ENCODE measurements at places on chromosomes 3 and 15. TPM values are rescaled to one million over a fixed set of nuclear protein-coding genes. Genes with fewer than 3 reads are reported as not detected.

DNA sequence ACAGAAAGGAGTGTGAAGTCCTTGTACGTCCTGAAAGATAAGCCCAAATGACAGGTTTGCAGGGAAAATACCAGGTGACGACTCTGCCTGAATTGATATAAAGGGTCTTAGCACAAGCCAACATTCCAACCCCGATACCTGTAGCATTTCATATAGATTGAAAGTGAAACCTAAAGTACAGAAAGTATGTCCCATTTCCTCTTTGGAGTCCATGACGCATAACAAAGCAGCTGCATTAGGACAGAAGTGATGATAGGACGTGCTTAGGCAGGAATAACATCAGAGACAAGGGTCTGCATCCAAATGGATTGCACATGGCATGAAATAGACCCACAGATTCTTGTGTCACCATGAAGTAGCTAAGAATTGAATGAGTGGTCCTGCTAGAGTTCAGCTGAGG, 187.0 kb upstream of the ROBO1 start:
- no peaks in the 10 kb centered on the region for H3K27me3 ChIP-seq
- H3K4me1 ChIP-seq, result no peaks in the 10 kb centered on the region
- no peak for DNase-seq
- H3K36me3 ChIP-seq, result no peaks in the 10 kb centered on the region

DNA sequence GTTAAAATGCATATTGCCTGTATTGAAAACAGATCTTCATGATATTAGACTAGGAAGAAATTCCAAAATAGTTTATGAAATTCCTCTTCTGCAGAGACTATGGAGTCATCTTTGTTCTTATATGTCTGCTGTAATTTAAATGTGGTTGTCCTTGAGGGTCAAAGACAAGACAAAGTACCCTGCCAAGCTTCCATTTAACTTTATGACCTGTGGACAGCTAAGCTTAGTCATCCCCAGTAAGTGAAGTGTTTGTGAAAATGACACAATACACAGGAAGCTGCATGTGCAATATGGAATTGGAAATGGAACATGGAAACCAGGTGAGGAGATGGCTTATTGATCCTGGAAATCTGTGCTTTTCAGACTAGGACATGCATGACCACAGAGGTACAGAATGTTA, 68.5 kb upstream of the GBE1 start:
- H3K4me1 ChIP-seq, result no peaks in the 10 kb centered on the region
- no peaks in the 10 kb centered on the region for H3K36me3 ChIP-seq
- no peak for DNase-seq
- H3K4me3 ChIP-seq, result no peak overlapping the region

Gene CASR
- not detected for total RNA-seq

GRCh38 chr15:65249641-65250040, 37.0 kb downstream of the PARP16 start:
- H3K27me3 ChIP-seq, result no peaks in the 10 kb centered on the region
- peak overlapping the region; percentile 88 for H3K27ac ChIP-seq
- H3K4me3 ChIP-seq, result no peak overlapping the region

Gene ACKR2
- 3.1 TPM for total RNA-seq

Gene SI
- total RNA-seq, result not detected

- no peaks in the 10 kb centered on the region for H3K27me3 ChIP-seq
- peaks cover 2% of the 10 kb centered on the region for H3K4me1 ChIP-seq
- H3K27ac ChIP-seq, result peak overlapping the region; percentile 15
- no peak overlapping the region for H3K4me3 ChIP-seq
- H3K36me3 ChIP-seq, result no peaks in the 10 kb centered on the region
These were observed 1.6 kb downstream of the STRA6 start for GRCh38 chr15:74200871-74201419.

- no peak for DNase-seq
- no peaks in the 10 kb centered on the region for H3K27me3 ChIP-seq
- no peaks in the 10 kb centered on the region for H3K36me3 ChIP-seq
- H3K4me1 ChIP-seq, result no peaks in the 10 kb centered on the region
- H3K27ac ChIP-seq, result no peak overlapping the region
These were observed 104.4 kb downstream of the DNAJB8 start for GRCh38 chr3:128362026-128362965.

GRCh38 chr3:121836481-121836880, 1.5 kb downstream of the EAF2 start:
- no peak for DNase-seq
- H3K27me3 ChIP-seq, result no peaks in the 10 kb centered on the region
- no peaks in the 10 kb centered on the region for H3K36me3 ChIP-seq
- H3K4me3 ChIP-seq, result no peak overlapping the region
- H3K27ac ChIP-seq, result no peak overlapping the region

DNA sequence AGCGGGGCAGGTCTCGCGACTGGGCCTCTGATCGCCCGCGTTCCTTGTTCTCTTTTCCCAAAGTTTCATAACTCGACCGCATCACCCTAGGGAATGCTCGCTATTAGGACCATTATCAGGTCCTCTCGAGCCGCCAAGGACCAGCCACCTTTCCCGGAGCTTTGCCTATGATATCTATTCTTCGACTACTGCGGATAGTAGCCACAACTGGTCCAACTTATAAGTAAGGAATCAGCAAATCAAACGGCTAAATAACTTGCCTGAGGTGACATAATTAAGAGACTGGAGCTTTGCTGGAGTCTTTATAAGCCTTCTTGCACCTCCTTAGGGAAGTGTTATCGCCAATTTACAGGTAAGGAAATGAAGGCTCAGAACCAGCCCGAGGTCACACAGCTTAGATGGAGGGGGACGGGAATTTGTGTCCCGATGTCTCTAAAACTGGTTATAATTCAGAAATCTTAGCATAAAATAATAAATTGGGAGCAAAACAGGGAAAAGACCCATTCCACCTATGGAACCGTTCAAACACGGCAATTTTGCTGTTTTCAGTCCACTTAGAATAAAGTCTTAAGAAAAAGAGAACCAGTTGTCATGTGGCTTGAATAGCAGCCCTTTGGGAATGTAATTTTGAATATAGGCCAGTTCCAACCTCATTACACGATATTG, 479 bp upstream of the PLD1 start:
- H3K27ac ChIP-seq, result peak overlapping the region; percentile 90
- no peaks in the 10 kb centered on the region for H3K4me1 ChIP-seq
- no peaks in the 10 kb centered on the region for H3K27me3 ChIP-seq
- peak overlapping the region; percentile 61 for H3K4me3 ChIP-seq

Gene DGKG
- total RNA-seq, result 10.7 TPM

Gene GOLGA8K
- not detected for total RNA-seq

Gene VPS13C
- total RNA-seq, result 136 TPM

Gene LIPH
- total RNA-seq, result 0.07 TPM

GRCh38 chr15:48059791-48060190, 61.0 kb upstream of the SLC24A5 start:
- no peaks in the 10 kb centered on the region for H3K36me3 ChIP-seq
- DNase-seq, result peak; percentile 27
- H3K27ac ChIP-seq, result no peak overlapping the region
- H3K4me1 ChIP-seq, result no peaks in the 10 kb centered on the region
- no peaks in the 10 kb centered on the region for H3K27me3 ChIP-seq

DNA sequence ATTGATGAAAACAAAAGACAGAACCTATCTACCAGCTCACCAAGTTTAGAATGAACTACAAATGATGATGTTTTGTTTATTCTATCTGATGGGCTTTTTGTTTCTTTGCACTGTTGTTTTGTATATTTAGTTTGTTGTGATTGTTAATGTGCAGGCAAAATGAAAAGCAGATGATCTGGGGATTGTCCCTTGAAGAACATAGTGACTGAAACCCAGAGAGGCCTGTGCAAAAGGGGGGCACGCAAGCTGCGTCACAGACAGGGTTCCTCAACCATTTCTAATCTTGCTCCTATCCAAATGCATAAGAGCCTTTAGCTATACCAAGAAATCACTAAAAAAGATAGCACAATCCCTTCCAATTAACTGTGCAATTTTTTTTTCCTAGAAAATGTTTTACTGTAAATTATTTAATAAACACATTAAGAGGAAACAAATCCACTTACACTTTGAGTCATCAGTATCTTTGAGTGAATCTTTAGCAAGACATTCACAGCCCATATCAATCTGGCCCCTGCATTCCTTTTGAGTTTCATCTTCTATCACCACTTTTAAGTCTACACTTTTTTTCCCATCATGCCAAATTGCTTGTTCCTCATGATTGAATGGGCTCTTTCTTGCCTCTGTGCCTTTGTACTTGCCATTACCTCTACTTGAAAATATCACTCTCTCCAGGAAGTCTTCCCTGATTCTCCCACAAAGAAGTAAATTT, 220.3 kb downstream of the ATP8B4 start:
- no peaks in the 10 kb centered on the region for H3K36me3 ChIP-seq
- no peak overlapping the region for H3K4me3 ChIP-seq
- H3K27ac ChIP-seq, result peak overlapping the region; percentile 92
- no peak for DNase-seq
- H3K27me3 ChIP-seq, result no peaks in the 10 kb centered on the region

Gene CAPN3
- total RNA-seq, result 5.9 TPM

DNA sequence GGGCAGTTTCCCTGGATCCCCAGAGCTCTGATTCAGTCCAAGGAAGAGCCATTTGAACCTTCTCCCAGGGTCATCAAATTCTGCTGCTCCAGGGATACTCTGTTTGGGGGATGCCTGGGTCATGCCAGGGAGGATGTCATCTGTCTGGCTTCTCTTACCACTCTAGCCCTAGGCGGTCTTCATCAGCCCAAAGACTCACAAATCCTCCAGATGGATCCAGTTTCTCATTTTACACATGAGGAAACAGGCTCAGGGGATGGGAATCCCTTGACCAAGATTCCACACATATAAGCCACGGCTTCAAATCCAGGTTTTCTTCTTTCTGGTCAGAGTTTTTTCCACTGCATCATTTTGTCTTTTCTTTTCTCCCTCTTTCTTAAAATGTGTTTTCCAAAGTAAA, 36.7 kb downstream of the SLC28A1 start:
- H3K4me1 ChIP-seq, result peaks cover 4% of the 10 kb centered on the region
- H3K36me3 ChIP-seq, result no peaks in the 10 kb centered on the region
- no peaks in the 10 kb centered on the region for H3K27me3 ChIP-seq
- H3K27ac ChIP-seq, result peak overlapping the region; percentile 67
- no peak for DNase-seq
- H3K4me3 ChIP-seq, result no peak overlapping the region

Gene GOLGA8R
- 0.26 TPM for total RNA-seq

GRCh38 chr3:186366206-186366605, 4.2 kb upstream of the DGKG start:
- no peak overlapping the region for H3K4me3 ChIP-seq
- no peaks in the 10 kb centered on the region for H3K4me1 ChIP-seq
- peaks cover 17% of the 10 kb centered on the region for H3K27me3 ChIP-seq
- no peaks in the 10 kb centered on the region for H3K36me3 ChIP-seq
- DNase-seq, result no peak

DNA sequence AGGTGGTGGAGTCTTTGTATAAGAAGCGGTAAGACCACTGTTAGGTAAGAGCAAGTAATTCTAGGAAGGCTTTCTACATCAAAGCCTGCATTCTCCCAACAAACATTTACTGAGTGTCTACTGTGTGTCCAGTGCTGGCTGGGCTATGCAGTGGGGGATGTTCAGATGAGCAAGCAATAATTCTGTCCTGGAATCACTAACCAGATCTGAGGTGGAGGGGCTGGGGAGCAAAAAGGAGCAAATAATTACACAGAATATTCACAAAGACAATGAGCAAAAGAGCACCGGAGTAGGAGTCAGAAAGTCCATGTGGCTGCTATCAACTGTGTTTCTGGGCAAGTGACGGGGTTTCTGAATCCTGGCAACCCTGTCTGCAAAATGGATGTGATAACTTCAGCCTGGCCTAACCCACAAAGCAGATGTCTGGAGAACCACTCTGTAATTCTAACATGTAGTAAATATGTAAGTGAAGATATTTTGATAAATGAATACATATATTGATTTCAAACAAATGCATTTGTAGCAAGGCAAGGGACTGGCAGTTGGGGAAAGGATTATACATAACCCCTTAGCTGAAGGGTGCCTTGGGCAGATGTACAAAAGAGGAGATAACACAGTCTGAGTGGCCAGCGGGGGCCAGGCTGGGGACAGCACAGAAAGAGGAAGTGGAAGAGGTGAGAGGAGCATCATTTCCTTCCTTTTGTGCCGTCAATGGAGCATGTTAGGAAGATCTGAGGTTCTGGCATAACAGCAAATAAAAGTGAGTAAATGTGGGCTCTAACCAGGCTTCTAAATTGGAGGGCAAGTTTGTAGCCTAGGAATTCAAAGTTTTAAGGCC, 28.8 kb downstream of the CYP8B1 start:
- H3K4me1 ChIP-seq, result peaks cover 5% of the 10 kb centered on the region
- H3K27me3 ChIP-seq, result no peaks in the 10 kb centered on the region
- no peak overlapping the region for H3K4me3 ChIP-seq
- H3K27ac ChIP-seq, result peak overlapping the region; percentile 54
- DNase-seq, result no peak

Gene C15orf39
- total RNA-seq, result 8.8 TPM

Gene VPS39
- total RNA-seq, result 70.6 TPM

- no peak for DNase-seq
- no peak overlapping the region for H3K4me3 ChIP-seq
- H3K27ac ChIP-seq, result peak overlapping the region; percentile 100
- no peaks in the 10 kb centered on the region for H3K4me1 ChIP-seq
- no peaks in the 10 kb centered on the region for H3K27me3 ChIP-seq
These were observed 2.7 kb upstream of the TMEM87A start for GRCh38 chr15:42275780-42276391.

Gene PATL2
- total RNA-seq, result not detected

Gene MYO5C
- 29.8 TPM for total RNA-seq

Gene GABRR3
- total RNA-seq, result not detected

DNA sequence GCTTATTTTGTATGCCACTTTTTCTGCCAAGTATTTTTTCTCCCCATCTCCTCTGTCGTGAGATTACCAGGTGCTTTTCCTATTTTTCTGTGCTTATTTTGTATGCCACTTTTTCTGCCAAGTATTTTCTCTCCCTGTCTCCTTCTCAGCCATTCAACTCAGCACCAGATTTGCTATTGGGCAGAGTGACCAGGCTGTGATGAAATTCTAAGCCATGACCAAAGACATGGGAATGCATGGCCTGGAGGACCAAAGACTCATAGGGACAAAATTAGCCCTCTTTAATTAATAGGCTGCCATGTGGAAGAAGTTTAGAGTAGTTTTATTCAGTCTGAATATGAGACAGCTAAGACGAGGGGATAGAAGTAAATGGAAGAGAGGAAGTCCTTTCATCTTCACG, 257.4 kb downstream of the SQOR start:
- H3K4me1 ChIP-seq, result no peaks in the 10 kb centered on the region
- H3K36me3 ChIP-seq, result no peaks in the 10 kb centered on the region
- no peaks in the 10 kb centered on the region for H3K27me3 ChIP-seq
- H3K4me3 ChIP-seq, result no peak overlapping the region
- DNase-seq, result peak; percentile 51

GRCh38 chr3:140103166-140103565, 168.2 kb downstream of the CLSTN2 start:
- H3K4me3 ChIP-seq, result no peak overlapping the region
- no peak overlapping the region for H3K27ac ChIP-seq
- no peaks in the 10 kb centered on the region for H3K36me3 ChIP-seq
- no peaks in the 10 kb centered on the region for H3K4me1 ChIP-seq
- no peak for DNase-seq

DNA sequence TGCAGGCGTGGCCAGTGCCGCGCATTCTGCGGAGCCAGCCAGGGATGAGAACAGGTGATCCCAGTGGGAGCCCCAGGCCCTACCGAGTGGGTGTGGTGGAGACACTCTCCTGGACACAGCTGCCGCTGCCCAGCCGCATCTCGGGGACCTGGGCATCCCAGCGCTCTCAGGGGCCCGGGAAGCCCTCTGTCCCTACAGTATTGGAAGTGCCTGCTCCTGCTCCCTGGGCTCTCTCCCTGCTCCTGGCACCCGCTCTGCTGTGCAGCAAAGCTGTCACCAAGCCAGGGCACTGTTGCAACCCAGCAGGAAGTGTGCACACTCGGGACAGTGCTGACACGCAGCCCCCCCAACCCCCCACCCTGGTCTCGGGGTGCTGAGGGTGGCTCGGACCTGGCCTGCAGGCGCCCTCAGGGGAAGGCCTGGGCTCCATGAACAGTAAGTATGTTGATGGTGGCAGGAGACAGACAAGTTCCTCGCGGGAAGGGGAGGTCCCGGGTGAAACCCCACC, 1177.4 kb upstream of the GBE1 start:
- no peaks in the 10 kb centered on the region for H3K36me3 ChIP-seq
- no peak overlapping the region for H3K27ac ChIP-seq
- no peaks in the 10 kb centered on the region for H3K27me3 ChIP-seq
- DNase-seq, result peak; percentile 9

Measured in uterus (tissue), 4 donors.